Frontal cortex (tissue), 4 donors: ENCODE measurements at places on chromosomes 13 and 19.

GRCh38 chr13:30734439-30734838 is 904 bp upstream of the ALOX5AP start:
- DNase-seq, result no peak

DNA sequence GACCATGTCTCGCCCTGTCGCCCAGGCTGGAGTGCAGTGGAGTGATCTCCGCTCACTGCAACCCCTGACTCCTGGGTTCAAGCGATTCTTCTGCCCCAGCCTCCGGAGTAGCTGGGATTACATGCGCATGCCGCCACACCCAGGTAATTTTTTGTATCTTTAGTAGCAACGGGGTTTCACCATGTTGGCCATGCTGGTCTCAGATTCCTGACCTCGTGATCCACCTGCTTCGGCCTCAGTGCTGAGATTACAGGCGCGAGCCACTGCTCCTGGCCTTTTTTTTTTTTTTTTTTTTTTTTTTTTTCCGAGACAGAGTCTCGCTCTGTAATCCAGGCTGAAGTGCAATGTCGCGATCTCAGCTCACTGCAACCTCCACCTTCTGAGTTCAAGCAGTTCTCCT is 4.9 kb upstream of the KEAP1 start:
- no peak for DNase-seq

GRCh38 chr13:109095126-109095525 is 465.7 kb downstream of the MYO16 start:
- DNase-seq, result no peak

GRCh38 chr19:17737690-17738153 is 13.6 kb upstream of the FCHO1 start:
- DNase-seq, result no peak

DNA sequence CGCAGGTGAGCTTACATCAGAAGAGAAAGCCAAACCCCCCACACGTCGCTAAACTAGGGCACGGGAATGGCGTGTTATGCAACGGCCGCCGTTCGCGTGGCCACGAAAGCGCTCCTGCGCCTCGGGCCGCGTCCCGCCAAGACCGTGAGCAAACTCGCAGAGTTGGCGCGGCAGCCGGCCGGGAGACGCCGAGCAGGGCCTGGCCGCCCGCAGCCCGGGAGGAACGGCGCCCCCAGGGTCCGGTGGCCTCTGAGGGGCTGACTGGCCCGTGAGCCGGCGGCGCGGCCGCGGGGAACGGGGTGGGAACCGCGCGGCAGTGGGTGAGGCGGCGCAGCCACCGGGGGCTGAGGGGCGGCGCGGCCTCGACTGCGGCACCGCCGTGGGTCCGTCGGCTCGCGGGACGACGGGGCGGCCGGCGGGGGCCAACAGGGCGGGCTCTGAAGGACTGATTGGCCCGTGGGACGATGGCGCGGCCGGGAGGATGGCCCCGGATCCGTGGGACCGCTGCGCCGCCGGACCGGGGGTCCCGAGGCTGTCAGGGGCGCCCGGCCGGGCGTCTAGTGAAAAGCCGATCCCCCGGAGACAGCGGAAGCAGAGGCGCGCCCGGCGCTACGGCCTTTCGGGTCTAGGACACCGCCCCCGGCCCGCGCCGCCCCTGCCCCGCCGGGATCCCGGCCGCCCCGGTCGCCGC is 903 bp downstream of the LATS2 start:
- DNase-seq, result no peak

- no peak for DNase-seq
Observed at GRCh38 chr19:8340341-8341096, 2.5 kb downstream of the KANK3 start.

DNA sequence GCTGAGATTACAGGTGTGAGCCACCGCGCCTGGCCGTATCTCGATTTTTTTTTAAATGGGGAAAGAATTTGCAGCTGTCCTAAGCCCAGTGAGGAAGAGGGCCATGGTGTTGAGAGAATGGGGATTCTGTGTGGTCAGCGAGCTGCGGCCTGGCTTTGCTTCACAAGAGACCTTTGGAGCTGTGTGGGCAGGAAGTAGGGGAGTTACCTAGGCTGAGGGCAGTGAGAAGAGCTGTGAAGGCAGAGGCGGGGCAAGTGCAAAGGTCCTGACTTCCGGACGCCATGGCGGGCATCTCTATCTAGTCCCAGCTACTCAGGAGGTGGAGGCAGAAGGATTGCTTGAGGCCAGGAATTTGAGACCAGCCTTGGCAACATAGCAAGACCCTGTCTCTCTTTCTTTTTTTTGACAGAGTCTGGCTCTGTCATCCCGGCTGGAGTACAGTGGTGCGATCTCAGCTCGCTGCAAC is 4.9 kb downstream of the AP2A1 start:
- DNase-seq, result no peak

GRCh38 chr13:61536433-61536832 is 120.8 kb upstream of the PCDH20 start:
- DNase-seq, result no peak

DNA sequence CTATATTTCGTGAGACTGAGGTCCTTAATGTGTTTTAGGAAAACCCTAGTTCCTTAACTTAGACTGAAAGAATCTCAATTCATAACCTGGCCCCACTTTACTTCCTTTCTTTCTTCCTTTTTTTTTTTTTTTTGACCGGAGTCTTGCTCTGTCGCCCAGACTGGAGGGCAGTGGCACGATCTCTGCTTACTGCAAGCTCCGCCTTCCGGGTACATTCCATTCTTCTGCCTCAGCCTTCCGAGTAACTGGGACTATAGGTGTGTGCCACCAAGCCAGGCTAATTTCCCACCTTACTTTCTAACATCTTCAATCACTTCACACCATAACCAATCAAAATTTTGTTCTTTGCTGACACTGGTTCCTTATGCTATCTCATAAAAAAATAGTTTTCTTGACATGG is 2097.0 kb downstream of the PCDH9 start:
- DNase-seq, result no peak
